ENCODE measurements at places on chromosomes 11 and 22.

DNA sequence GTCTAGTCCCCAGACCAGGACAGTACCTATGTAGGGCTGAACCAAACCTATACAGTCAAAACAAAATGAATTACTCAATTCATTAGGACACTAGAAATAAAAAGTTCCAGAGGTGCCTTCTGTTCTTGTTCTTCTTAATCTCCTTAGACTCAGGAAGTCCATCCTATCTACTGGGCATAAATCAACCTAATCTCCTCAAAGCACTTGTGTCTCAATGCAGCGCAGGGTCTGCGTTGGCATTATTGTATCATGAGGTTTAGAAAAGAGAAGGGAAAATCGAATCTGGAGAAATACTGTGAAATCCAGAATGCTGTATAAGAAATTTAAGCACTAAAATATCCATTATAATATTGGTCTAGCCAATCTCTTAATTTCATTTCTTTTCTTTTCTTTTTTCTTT lies 2.4 kb upstream of the OR10V1 start:
- no peak for DNase-seq

- DNase-seq, result no peak
Measured at GRCh38 chr11:127485541-127485940, 485.0 kb upstream of the KIRREL3 start.

- DNase-seq, result no peak
Measured at GRCh38 chr11:2768471-2769408, 68.9 kb upstream of the KCNQ1OT1 start.

GRCh38 chr11:17026487-17027082 lies 12.4 kb upstream of the PLEKHA7 start:
- no peak for DNase-seq

GRCh38 chr11:125873881-125874555 lies 13.4 kb upstream of the HYLS1 start:
- no peak for DNase-seq

- DNase-seq, result no peak
Measured at GRCh38 chr11:23684701-23685100, 812.2 kb upstream of the LUZP2 start.

- DNase-seq, result no peak
Measured at GRCh38 chr22:44030051-44030701, 6.1 kb downstream of the PARVB start.

- DNase-seq, result no peak
Measured at GRCh38 chr11:112033902-112034301, 8.7 kb downstream of the DLAT start.

DNA sequence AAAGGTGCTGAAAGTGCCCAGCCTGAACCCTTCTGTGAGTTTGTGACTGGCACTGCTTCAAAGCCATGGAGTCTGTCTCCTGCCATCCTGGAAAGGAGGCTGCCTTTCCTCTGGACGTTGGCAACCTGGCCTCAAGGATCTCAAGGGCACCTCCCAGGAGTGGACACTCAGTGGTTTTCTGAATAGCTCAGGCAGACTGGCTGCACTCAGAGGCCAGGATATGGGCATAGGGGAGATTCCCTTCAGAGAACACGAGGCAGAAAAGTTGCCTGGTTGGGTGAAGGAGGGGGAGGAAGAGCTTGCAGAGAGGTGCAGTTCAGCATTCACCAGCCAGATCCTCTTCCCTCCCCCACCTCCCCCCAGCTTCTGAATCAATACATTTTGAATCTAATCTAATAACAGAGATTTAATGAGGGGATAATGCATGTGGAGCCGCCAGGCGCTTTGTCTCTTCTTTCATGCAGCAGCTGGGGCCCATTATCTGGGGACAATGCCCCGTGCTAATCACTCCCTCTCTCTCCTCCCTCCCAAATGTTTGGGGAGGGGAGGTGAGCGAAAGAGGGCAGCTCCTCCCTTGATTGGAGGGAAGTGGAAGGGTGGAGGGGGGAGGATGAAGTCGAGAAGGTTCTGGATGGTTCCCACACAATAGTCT lies 17.7 kb downstream of the HTR3A start:
- DNase-seq, result no peak

DNA sequence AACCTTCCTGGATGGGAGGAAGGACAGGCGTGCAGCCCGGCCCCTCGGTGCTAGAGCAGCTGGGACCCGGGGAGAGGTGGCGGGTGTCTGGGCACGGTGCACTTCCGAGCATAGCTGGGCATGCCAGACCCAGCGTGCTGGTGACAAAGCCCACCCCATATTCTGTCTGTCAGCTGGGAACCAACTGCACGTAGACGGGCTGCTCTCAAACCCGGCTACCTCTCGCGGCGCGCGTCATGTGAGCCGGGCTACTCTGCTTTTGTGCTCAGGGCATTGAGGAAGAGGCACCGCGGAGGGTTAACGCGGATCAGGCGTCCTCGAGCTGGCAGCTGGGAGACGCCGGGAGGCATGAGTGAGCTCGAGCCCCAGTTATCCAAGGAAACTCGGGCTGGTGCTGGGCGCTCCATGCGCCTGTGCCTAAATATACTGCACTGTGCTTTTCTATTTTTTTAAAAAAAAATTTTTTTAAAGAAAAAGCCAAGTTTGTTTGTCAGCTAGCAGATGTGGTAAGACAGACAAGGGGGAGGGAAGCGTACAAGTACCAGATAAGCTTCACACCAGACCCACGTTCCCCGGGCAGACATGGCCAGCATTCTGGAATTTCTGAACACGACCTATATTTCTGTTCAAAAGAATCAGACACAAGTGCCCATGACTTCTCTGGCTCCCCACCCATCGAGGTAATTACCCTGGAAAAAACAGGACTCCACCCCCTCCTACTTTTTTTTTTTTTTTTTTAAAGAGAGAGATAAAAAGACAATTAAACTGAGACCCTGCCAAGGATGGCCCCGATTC lies 425.6 kb downstream of the SHANK2 start:
- DNase-seq, result no peak

DNA sequence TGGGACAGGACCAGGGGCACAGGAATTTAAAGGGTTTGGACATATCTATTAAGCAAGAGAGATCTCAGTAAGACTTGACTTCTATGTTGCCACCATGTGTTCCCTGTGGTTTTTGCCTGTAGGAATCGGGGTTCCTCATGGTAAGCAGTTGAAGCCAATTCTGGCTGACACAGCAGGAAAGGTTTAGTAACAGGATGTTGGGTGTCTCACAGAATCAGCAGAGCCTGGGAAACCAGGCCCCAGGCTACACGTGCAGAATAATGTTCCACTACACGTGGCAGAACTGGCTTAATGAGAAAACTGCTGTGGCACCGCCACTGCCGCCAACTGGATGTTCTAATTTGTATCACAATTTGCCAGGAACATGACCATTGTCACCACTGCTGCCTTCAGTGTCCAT lies 264.6 kb upstream of the PLET1 start:
- no peak for DNase-seq

GRCh38 chr22:44735518-44736428 lies 16.6 kb upstream of the ARHGAP8 start:
- DNase-seq, result peak; percentile 79

DNA sequence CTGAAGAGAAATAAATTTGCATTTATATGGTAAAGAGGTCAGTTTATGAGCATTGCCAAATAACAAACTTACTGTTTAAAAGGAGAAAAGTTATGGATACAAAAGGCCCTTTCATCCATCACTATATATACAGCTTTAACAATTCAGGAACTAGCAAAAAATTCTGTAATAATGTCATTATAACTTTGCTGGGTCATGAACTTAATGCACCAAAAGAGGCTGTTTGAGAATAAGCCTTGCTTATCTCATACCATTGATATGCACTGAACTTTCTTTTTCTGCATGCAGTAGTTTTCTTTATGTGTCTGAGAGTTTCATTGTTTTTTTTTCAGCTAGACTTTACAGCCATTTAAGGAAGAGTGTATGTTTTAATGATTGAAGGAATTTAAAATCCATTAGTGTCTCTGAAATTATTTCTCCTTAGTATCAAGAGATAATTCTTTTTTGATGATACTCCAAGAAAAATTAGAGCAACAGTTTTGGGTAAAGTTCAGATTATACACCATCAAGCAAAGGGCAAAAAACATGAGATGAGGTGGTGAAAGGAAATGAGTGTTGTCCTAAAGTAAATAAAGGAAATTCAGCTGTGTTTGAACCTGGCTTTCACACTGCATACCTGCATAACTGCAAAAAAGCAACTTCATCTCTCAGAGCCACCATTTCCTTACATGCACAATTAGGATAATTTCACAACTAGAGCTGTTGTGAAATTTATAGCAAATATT lies 188.2 kb upstream of the ANO3 start:
- DNase-seq, result no peak

GRCh38 chr22:30802202-30803166 lies 107.8 kb downstream of the OSBP2 start:
- no peak for DNase-seq

DNA sequence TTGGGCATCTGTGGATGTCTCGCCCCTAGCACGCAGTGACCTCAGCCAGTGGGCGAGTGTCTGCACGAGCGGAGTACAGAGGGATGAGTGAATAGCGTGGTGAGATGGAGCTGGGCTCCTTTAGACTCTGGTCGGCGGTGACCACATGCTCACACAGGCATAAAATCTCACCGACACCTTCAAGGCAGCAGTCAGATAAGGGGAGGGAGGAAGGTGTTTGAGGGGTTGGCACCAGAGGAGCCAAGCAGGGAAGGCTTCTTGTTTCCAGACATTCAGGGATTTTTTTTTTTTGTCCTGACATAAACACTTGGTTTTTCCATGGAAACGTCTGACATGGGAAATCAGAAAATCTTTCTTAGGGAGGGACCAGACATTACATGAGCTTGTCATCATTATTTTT lies 35.8 kb downstream of the GRIK4 start:
- DNase-seq, result no peak

DNA sequence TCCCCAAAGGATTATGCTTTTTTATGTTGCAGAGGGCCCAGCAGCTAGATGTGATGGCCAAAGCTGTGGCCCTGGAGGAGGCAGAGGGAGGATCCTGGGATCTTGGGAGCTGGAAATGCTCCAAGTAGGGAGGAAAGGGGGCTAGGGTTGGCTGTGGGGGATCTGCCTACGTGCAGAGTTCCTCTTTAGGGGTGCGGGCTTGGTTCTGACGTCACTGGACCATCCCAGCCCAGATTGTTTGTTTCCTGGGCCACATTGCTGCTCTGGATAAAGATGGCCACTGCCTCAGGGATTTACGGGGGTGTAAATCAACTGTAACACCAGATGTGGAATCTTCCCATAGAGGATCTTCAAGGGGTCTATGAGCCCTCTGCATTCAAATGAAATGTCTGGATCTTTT lies 110.3 kb upstream of the SYT13 start:
- no peak for DNase-seq

DNA sequence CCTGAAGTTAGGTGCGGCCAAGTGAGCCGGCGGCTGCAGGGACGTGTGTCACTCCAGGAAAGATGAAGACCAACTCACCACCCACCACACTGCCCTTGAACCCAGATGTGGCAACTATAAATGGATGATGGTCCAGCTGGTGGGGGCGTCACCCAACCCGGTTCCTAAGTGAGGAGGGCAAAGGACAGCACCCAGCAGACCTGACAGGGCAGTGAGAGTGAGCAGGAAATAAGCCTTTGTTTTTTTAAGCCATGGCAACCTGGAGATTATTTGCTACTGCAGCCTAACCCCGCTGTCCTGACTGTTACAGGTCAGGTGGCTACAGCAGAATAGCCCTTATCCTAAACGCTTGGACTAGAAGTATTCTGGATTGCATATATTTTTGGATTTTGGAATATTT lies 228.9 kb downstream of the CTTN start:
- DNase-seq, result no peak

DNA sequence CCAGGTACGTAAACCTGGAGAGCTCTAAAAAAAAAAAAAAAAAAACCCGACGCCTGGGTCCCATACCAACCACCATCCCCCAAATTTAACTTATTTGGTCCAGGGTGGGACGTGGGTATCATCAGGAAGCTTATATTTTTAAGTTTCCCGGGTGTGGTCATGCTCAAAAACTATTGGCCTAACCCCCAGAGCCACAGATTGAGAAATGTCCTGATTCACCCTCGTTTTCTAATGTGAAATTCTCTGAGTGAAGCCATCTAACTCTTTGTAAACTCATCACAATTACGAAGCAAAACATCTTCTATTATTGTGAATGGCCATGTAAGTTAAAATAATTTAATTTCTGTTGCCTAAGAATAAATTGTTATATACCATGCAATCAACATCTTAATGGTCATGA lies 29.6 kb downstream of the PAK1 start:
- no peak for DNase-seq

- no peak for DNase-seq
Measured at GRCh38 chr11:69013009-69013951, at the start of gene MRGPRF. Gene MRGPRF, minus strand, starts transcription at chr11:69013246. Its CDS starts 3,345 bp downstream, at chr11:69009901.

- DNase-seq, result no peak
Measured at GRCh38 chr11:94740083-94741021, 27.8 kb upstream of the AMOTL1 start.

- DNase-seq, result no peak
Measured at GRCh38 chr22:24992946-24993345, 40.4 kb downstream of the KIAA1671 start.

DNA sequence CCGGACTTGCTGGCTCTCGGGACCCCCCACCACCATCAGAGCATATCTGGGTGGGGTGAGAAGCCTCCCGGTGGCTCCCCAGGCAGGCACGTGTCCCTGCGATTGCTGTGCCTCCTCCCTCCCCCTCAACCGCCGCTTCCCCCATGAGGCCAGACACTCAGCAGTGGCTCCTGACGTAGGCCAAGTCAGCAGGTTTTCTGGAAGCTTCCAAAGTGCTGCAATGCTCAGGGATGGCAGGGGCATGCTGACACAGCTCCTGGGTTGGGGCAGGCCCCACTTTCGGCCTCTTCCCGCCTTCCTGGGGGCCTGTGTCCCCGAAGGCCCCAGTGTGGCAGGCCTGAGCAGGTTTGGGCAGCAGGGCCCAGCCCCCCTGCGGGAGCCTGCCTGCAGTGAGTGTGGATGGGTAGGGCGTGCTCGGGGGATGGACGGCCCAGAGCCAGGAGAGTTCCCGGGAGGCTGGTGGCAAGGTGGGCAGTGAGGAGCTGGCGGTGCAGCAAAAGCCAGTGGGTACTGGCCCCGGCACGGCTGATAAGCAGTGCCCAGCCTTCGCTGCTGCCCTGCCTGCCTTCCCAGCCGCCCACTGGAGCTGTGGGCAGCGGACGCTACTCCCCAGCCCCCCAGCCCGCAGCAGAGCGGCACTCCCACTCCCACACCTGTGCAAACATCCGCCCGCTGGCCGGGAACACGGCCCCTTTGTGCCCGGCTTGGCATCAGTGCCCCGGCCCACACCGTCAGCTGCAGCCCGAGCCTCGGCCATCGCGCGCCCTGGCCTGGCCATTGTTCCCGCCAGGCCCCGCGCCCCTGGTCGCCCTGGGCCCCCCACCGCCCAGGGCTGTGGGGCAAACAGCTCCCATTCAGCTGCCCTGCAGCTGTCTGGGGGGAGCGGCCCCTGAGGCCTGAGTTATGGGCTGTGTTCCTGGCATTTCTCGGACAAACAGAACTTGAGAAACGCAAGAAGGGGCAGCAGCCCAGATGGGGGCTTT lies 125.0 kb downstream of the KCNQ1OT1 start:
- no peak for DNase-seq

GRCh38 chr22:39616781-39617180 lies 46.2 kb downstream of the CACNA1I start:
- no peak for DNase-seq

Measured in activated CD8-positive, alpha-beta memory T cell treated with anti-CD3 and anti-CD28 coated beads for 1 hour (primary cell).